CD4-positive, alpha-beta T cell treated with Interleukin-12 subunit alpha and Interleukin-12 subunit beta, for 1 hour (primary cell): ENCODE measurements at places on chromosomes 16 and 17.

- DNase-seq: no peak
Measured at GRCh38 chr17:77831474-77832179, 126.9 kb upstream of the TNRC6C start.

GRCh38 chr17:63455417-63455816, 9.3 kb upstream of the CYB561 start:
- no peak for DNase-seq

- DNase-seq: no peak
Measured at GRCh38 chr16:12341966-12342365, 365.4 kb downstream of the SNX29 start.

GRCh38 chr17:40219594-40220338, 662 bp downstream of the WIPF2 start:
- peak; percentile 31 for DNase-seq

DNA sequence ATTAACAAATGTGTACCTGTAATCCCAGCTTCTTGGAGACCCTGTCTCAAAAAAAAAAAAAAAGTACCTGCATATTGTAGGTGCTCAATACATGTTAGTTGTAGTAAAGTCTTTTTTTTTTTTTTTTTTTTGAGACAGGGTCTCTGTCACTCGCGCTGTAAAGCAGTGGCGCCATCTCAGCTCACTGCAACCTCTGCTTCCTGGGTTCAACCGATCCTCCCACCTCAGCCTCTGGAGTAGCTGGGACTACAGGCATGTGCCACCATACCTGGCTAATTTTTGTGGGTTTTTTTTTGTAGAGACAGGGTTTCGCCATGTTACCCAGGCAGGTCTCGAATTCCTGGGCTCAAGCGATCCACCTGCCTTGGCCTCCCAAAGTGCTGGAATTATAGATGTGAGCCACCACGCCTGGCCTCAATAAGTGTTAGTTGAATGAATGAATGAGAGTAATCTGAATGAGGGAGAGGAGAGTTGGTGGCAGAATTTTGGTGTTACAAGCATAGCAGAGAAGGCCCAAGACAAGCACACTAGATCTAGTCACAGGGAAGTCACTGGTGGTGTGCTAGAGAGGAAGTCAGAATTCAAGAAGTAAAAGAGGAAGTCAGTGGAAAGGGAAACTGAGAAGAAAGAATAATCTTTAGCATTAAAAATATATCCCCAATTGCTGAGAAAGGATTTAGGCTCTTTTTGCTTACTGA, 9.4 kb upstream of the MYL4 start:
- no peak for DNase-seq

- peak; percentile 59 for DNase-seq
Measured at GRCh38 chr17:36533935-36534839, 481 bp downstream of the MYO19 start.

- DNase-seq: no peak
Measured at GRCh38 chr16:82340531-82340930, 170.5 kb upstream of the MPHOSPH6 start.

- DNase-seq: no peak
Measured at GRCh38 chr16:81473558-81473957, 28.9 kb downstream of the CMIP start.

DNA sequence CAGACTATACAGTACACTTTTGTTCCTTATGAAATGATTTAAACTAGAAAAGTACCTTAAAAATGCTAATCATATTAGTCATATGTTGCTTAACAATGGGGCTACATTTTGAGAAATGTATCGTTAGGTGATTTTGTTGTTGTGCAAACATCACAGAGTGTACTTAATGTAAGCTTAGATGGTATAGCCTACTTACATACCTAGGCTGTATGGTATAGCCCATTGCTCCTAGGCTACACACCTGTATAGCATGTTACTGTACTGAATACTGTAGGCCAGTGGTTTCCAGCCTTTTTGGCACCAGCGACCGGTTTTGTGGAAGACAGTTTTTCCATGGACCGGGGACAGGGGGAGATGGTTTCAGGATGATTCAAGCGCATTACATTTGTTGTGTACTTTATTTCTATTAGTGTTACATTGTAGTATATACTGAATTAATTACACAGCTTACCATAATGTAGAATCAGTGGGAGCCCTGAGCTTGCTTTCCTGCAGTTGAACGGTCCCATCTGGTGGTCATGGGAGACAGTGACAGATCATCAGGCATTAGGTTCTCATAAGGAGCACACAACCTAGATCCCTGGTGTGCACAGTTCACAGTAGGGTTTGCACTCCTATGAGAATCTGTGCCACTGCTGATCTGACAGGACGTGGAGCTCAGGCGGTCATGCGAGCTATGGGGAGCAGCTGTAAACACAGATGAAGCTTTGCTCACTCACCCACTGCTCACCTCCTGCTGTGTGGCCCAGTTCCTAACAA, 35.0 kb upstream of the MRC2 start:
- no peak for DNase-seq

- DNase-seq: peak; percentile 49
Measured at GRCh38 chr16:89422905-89423630, 67.3 kb downstream of the ANKRD11 start.

DNA sequence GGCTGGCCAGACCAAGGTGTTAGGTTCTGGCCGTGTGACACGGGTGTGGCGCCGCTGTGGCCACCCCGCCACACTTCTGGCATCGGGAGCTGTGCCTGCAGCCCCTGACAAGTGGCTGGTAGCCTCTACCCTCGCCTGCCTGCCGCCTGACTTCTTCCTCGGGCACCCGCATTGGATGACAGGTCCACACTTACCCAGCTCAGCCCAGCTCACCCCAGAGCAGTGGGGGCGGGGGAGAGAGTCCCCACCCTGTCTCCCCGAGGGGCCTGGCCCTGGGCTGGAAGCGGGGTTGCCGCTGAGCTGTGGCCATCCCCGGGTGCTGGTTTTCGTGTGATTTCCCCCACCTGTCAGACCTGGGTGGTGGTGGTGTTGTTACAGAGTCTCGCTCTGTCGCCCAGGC, 53.9 kb upstream of the ACSF3 start:
- no peak for DNase-seq

DNA sequence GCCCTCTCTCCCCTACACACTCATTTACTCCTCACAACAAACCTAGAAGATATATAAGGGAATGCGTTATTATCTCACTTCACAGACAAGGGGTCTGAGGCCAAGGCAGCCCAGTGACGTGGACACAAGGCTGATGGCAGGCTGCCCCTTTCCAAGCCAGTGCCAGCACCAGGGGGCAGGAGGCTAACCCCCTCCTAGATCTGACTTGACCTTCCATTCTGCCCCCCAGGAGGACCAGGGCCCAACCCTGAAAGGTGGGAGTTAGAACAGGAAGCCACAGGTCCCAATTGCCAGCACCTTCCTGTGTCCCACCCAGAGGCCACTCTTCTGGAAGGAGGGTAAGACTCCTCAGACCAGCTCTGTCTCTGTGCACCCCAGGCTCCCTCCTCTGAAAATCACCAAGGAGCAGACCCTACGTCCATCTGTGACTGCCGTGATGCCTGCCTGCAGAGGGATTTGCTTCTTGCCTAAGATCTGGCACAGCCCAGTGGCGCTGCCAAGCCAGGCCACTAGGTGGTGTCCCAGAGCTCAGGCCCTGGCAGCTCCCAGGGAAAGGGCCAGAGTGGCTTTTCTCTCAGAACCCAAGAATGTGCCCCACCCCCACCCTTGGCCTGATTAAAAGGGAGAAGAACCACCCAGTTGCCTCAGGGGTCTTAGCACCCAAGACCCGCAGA, 42.4 kb upstream of the MRPS23 start:
- peak; percentile 77 for DNase-seq

DNA sequence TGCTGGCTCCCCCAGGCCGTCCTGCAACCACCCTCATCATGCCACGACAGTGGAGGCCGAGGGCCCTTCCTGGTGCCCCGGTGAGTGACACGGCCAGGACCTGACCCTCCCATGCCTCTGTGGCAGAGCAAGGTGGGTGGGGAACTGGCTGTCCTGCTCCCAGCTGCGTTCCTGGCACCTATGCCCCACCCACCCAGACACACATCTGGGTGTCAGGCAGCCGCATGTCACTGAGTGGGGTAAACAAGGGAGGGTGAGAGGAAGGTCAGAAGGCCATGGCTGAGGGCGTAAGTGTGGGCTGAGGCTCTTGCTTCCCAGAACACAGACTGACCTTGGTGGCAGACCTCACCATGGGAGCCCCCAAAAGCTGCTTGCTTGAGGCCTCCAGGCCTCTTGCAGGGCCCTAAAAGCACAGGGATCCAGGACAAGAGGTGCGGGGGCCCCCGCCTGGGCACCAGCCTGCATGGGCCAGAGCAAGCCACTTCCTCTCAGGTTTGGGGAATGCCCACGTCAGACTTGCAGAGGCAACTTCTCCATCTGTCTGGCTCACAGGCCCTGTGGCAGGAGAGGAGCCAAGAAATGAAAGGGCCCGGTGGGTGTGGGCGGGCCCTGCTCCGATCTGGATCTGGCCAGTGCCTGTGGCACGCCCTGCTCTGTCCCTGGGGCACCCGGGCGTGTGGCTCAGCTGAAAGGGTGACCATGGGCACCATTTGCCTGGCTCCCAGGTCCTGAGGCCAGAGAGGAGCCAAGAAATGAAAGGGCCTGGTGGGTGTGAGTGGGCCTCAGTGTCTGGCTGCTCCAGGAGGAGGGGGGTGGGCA, 3.9 kb upstream of the CCDC57 start:
- peak; percentile 67 for DNase-seq

- no peak for DNase-seq
Measured at GRCh38 chr16:35452471-35452870, 1993.1 kb downstream of the TP53TG3F start.

- no peak for DNase-seq
Measured at GRCh38 chr16:80176114-80176513, 364.7 kb upstream of the DYNLRB2 start.

DNA sequence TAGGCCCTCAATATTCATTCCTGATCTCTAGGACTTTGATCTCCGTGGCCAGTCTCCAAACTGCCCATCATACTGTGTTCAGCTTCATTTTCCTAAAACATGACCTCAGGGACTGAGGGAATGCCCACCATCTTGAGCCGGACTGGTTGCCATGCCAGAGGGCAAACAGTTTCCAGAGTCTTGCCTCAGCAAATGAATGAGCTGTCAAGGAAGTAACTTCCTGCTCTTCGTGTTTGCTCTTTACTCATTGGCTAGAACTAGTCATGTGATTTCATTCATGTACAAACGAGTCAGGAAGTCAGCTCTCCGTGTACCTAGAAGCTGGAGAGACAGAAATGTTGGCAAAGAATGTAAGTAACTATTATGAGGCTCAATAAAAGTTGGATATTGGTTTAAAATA, 50.2 kb downstream of the ANKFN1 start:
- no peak for DNase-seq

- peak; percentile 17 for DNase-seq
Measured at GRCh38 chr16:50318796-50319578, 49.8 kb downstream of the BRD7 start.

GRCh38 chr16:476039-476438, 50.6 kb downstream of the RAB11FIP3 start:
- DNase-seq: no peak

DNA sequence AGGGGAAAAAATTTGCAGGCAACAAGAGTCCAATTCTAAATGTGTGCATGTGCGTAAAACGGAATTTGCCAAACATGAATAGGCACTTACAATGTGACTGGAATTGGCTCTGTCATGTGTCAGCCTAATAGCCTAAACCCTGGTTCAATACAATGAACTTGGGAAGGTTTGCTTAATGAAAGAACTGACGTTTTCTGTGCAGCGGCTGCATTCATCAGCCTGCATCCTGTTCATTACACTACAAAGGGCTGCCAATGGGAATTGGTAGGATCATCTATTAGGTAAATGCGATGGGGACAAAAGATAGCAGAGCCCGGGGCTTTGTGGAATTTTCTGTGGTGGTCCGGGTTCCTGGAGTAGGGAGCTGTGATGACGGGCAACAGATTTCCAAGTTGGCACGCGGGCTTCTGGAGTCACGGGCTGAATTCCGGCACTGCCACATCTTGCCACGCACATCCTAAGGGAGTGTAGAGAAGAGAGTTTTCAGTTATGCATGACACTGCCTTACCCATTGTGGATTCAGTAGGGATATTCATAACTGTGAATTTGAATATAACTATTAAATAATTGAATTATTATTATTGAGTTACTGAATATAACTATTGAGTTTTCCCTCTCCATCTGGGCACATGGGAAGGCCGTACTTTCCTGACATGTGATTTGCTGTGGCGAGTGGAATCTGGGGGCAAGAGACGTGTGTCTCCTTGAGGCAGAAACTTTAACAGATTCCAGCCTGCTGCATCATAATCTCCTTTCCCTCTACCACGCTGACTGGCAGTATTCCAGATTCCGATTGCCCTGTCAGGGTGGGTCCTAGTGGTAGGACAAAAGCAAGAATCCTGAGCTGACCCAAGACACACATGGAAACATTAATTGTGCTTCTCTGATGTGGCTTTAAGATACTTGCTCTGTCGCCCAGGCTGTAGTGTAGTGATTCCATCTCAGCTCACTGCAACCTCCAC, 565.6 kb downstream of the WWOX start:
- DNase-seq: no peak

GRCh38 chr17:41065829-41066624, at the start of gene KRTAP2-4:
KRTAP2-4 (minus strand) TSS chr17:41065879; CDS start chr17:41065845, 34 bp downstream.
- no peak for DNase-seq

DNA sequence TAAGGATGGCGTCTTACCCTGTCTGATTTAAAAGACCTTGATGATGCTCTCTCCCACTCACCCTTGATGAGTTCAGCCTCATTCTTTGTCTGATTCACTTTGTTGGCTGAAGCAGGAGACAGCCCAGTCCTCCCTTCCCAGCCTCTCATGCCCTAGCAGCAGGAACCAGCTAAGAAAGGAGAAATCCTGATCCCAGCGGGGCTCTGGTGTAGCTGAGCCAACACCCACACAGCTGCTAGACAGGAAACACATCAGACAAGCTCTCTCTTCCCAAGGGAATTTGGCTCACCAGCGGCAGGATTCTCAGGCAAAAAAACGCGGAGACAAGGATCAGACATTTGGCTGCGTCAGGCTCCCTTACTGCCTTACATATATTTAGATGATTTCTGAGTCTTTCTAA, 211.5 kb downstream of the CDH11 start:
- no peak for DNase-seq

GRCh38 chr17:75542229-75542628, 16.7 kb downstream of the LLGL2 start:
- no peak for DNase-seq

- no peak for DNase-seq
Measured at GRCh38 chr17:79890706-79891105, 51.5 kb upstream of the CBX4 start.

DNA sequence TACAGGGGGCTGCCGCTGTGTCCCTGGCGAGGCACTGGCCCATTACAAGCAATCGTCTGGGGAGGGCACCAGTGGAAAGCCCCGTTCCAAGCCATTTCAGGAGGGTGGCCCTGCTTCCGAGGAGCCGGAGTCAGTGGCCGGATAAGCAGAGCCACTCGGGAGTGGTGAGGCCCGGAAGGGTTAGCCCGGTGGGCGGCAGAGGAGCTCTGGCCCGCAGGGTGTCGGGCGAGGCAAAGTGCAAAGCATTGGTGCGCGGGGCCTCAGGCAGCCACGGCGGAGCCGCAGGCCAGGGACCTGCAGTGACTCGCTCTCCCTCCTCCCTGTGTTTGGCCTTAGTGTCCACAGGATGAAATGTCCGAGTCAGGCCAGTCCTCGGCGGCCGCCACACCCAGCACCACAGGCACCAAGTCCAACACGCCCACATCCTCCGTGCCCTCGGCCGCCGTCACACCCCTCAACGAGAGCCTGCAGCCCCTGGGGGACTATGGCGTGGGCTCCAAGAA, 24.6 kb downstream of the NME3 start:
- DNase-seq: no peak
